ENCODE measurements at places on chromosomes 1 and 21.
A peak's percentile ranks its signal among the peaks of the same experiment; 100 is the strongest.

GRCh38 chr1:212129781-212130180, 94.2 kb downstream of the DTL start:
- no peaks in the 10 kb centered on the region for H3K36me3 ChIP-seq
- no peak overlapping the region for H3K27ac ChIP-seq
- H3K4me3 ChIP-seq = no peak overlapping the region
- no peaks in the 10 kb centered on the region for H3K27me3 ChIP-seq

GRCh38 chr1:87462894-87463293, 134.2 kb downstream of the LMO4 start:
- H3K4me3 ChIP-seq = no peak overlapping the region
- H3K27me3 ChIP-seq = no peaks in the 10 kb centered on the region
- no peak overlapping the region for H3K27ac ChIP-seq
- peaks cover 5% of the 10 kb centered on the region for H3K4me1 ChIP-seq
- no peak for DNase-seq

GRCh38 chr1:210586771-210587170, 258.1 kb downstream of the HHAT start:
- H3K4me3 ChIP-seq = no peak overlapping the region
- H3K27ac ChIP-seq = no peak overlapping the region
- peaks cover 5% of the 10 kb centered on the region for H3K4me1 ChIP-seq
- no peak for DNase-seq
- no peaks in the 10 kb centered on the region for H3K27me3 ChIP-seq
- no peaks in the 10 kb centered on the region for H3K36me3 ChIP-seq

GRCh38 chr1:147086129-147086528, 86.1 kb downstream of the PRKAB2 start:
- H3K36me3 ChIP-seq = no peaks in the 10 kb centered on the region
- no peak overlapping the region for H3K4me3 ChIP-seq

- DNase-seq = no peak
- peaks cover 8% of the 10 kb centered on the region for H3K4me1 ChIP-seq
- no peak overlapping the region for H3K4me3 ChIP-seq
- H3K36me3 ChIP-seq = no peaks in the 10 kb centered on the region
- H3K27ac ChIP-seq = no peak overlapping the region
- no peaks in the 10 kb centered on the region for H3K27me3 ChIP-seq
These were observed 26.5 kb upstream of the LRRC8C start for GRCh38 chr1:89606227-89606980.

- H3K4me1 ChIP-seq = no peaks in the 10 kb centered on the region
- no peaks in the 10 kb centered on the region for H3K36me3 ChIP-seq
- peaks cover 51% of the 10 kb centered on the region for H3K27me3 ChIP-seq
- H3K4me3 ChIP-seq = no peak overlapping the region
- peak; percentile 55 for DNase-seq
These were observed 665 bp downstream of the DAB1 start for GRCh38 chr1:57423135-57423655.

- no peak overlapping the region for H3K27ac ChIP-seq
- H3K27me3 ChIP-seq = no peaks in the 10 kb centered on the region
- H3K36me3 ChIP-seq = no peaks in the 10 kb centered on the region
- no peak for DNase-seq
These were observed 692.1 kb upstream of the ZP4 start for GRCh38 chr1:238582816-238583215.

DNA sequence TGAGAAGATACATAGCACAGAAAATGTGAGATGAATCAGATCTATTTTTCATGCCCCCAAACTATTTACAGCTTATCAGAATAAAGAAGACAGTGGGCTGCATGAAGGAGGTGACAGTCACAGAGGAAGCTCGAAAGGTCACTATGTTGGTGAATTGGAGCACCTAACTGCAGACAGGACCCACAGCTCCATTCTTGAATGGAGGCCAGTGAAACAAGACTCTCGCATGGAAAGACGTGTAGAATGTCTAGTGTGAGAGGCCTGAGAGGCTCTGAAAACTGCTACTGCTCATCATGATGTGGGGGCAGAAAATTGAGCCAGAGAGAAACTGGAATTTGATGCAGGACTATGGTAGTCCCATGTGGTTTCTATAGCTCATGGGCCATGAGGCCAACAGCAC, 60.3 kb upstream of the CCDC190 start:
- no peaks in the 10 kb centered on the region for H3K36me3 ChIP-seq
- no peak for DNase-seq
- no peak overlapping the region for H3K27ac ChIP-seq
- no peaks in the 10 kb centered on the region for H3K27me3 ChIP-seq

DNA sequence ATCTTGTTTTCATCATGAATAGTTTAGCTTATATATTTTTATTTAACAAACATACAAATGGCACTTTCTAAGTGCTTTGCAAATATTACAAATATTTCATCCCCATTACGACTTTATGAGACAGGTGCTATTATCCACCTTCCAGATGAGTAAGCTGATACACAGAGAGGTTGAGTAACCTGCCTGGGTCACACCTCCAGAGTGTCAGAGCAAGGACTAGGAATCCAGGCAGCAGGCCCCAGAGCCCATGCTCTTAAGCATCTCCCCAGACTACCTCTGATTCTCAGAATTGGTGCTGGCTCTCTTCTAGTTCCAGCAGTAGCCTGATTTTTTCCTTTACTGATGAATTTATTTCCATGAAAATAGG, 40.0 kb downstream of the EPHB2 start:
- peak overlapping the region; percentile 82 for H3K27ac ChIP-seq
- H3K36me3 ChIP-seq = no peaks in the 10 kb centered on the region
- no peak overlapping the region for H3K4me3 ChIP-seq
- H3K4me1 ChIP-seq = peaks cover 39% of the 10 kb centered on the region
- DNase-seq = no peak

DNA sequence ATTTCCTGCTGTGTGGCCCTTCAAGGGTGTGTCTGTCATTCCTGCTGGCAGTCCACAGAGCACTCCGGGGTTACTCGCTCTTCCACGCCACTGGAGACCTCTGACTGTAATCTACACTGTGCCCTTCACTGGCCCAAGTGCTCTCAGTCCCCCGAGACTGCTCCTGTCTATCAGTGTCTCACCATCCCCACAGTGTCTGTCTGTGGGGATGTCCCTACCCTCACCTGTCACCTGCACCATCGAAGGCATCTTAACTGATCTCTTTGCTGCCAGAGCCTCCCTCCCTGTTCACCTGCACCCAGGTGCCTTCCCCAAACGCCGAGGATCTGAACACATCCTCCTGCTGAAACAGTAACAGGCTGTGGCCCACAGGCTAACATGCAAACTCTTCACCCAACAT, 136.7 kb downstream of the MATN1 start:
- H3K27me3 ChIP-seq = peaks cover 42% of the 10 kb centered on the region
- no peaks in the 10 kb centered on the region for H3K36me3 ChIP-seq

GRCh38 chr1:180854456-180854855, 58.2 kb upstream of the KIAA1614 start:
- no peak for DNase-seq
- H3K27me3 ChIP-seq = no peaks in the 10 kb centered on the region

GRCh38 chr1:100349246-100349645, 3.1 kb upstream of the CDC14A start:
- H3K4me1 ChIP-seq = peaks cover 18% of the 10 kb centered on the region
- no peak for DNase-seq
- no peak overlapping the region for H3K27ac ChIP-seq
- H3K4me3 ChIP-seq = no peak overlapping the region
- H3K27me3 ChIP-seq = no peaks in the 10 kb centered on the region

DNA sequence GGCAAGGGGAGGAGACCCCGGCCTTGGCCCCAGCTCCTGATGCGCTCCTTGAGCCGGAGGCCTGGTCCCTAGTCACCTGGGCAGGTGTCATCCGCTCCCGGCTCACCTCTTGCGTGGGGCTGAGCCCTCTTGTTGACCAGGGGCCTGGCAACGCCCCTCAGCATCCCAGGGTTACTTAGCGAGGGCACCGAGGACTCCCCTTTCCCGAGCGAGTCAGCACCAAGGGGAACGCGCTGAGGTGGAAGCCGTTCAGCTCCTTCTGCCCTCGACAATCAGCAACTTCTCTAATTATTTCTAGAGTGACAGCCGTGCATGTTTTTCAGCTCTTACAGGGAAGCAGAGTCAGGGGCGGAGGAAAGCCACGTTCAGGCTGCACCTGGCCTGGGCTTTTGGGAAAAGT, 522 bp downstream of the SLC45A1 start:
- H3K27me3 ChIP-seq = no peaks in the 10 kb centered on the region
- H3K36me3 ChIP-seq = no peaks in the 10 kb centered on the region
- DNase-seq = no peak
- peak overlapping the region; percentile 49 for H3K4me3 ChIP-seq
- H3K4me1 ChIP-seq = peaks cover 6% of the 10 kb centered on the region

GRCh38 chr1:90823686-90824085, 106.6 kb upstream of the BARHL2 start:
- H3K27me3 ChIP-seq = no peaks in the 10 kb centered on the region
- no peaks in the 10 kb centered on the region for H3K36me3 ChIP-seq
- H3K4me3 ChIP-seq = no peak overlapping the region
- no peak overlapping the region for H3K27ac ChIP-seq
- no peak for DNase-seq

DNA sequence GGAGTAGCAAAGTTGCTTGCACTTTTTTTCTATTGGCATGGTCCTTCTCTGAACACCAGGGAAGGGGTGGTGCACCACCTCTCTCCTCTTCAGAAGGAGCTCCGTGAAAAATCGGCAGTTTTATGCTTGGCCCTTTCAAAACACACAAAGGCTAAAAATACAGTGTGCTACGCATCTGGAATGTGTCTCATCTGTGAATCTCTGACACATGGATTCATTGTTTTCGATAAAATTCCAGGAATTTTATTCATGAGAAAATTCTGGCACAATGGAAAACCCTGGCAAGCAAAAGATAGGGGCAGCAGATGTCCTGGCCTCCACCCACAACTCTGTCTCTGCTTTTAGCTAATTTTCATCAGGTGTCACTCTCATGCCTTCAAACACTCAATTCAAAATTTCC, 42.9 kb downstream of the ERG start:
- no peak for DNase-seq
- peaks cover 13% of the 10 kb centered on the region for H3K4me1 ChIP-seq
- H3K27ac ChIP-seq = no peak overlapping the region
- H3K4me3 ChIP-seq = no peak overlapping the region
- H3K36me3 ChIP-seq = no peaks in the 10 kb centered on the region

DNA sequence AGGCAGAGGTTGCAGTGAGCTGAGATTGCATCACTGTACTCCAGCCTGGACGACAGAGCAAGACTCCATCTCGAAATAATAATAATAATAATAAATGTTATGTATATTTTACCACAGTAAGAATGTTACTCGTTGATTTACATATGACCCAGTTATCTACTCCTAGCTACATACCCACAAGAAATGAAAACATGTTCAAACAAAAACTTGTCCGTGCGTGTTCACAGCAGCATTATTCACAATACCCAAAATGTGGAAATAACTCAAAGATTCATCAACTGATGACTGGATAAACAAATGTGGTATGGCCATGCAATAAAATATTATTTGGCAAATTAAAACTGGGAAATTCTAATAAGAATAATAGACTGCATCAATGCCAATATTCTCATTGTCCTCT, 31.7 kb upstream of the ENSA start:
- H3K4me3 ChIP-seq = no peak overlapping the region
- no peak for DNase-seq
- H3K36me3 ChIP-seq = no peaks in the 10 kb centered on the region

DNA sequence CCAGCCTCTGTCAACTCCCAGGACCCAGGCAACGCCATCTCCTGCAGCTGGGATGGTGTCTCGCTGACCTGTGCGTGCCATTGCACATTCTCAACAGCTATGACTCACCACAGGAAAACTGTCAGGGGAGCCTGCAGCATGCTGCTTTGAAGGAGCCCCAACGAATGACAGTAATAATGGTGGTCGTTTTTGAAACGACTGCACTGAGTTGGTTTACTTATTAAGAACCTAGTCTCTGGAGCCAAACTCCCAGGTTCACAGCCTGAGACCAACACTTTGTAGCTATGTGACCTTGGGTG, 21.6 kb downstream of the TCEA3 start:
- H3K27me3 ChIP-seq = no peaks in the 10 kb centered on the region
- no peak for DNase-seq
- no peaks in the 10 kb centered on the region for H3K36me3 ChIP-seq
- H3K4me1 ChIP-seq = peaks cover 17% of the 10 kb centered on the region
- no peak overlapping the region for H3K4me3 ChIP-seq
- peak overlapping the region; percentile 49 for H3K27ac ChIP-seq

GRCh38 chr1:215986401-215986800, 419.3 kb downstream of the KCTD3 start:
- H3K36me3 ChIP-seq = no peaks in the 10 kb centered on the region
- no peaks in the 10 kb centered on the region for H3K4me1 ChIP-seq
- no peaks in the 10 kb centered on the region for H3K27me3 ChIP-seq
- no peak overlapping the region for H3K4me3 ChIP-seq
- no peak for DNase-seq

DNA sequence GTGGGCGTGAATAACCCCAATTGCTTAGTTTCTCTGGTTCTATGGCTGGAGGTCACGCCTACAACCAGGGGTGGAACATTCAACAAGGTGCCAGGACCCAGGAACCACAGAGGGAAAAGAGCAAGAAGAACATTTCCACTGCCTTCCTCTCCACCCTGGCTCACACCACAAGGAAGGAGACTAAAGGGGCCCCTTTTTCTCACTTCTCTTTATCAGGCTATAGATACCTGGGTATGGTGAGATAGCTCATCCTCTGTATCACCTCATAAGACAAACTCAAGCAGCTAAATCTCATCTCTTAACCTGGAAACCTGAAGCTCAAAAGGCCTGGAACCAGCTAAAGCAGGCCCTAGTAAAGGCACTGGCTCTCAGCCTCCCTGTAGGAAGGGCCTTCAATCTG, 438.8 kb upstream of the OLFM3 start:
- H3K27me3 ChIP-seq = no peaks in the 10 kb centered on the region
- H3K4me3 ChIP-seq = no peak overlapping the region
- no peaks in the 10 kb centered on the region for H3K4me1 ChIP-seq
- no peak for DNase-seq
- no peaks in the 10 kb centered on the region for H3K36me3 ChIP-seq
- no peak overlapping the region for H3K27ac ChIP-seq

DNA sequence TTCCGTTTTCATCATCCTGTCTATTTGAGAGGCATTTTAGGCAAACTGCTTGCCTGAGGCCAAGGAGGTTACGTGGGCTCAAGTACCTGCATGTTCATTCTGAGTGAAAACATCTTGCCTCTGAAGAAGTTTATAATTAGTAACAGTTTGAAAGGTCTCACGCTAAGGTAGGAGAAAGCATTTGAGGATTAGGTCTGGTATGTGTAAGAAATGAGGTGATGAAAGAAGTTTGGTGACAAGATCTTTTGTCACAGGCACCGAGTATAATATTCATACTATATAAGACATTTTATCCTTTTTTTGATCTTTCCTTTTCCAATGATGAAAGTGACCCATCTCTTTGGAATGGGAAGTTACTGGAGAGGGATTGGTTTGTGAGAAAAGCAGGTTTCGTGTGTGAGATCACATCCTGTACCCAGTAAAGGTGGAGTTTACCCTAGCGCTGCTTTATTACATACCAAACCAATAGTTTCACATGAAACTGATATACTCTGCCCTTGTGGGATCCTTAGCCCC, 98.7 kb upstream of the PDC start:
- no peak overlapping the region for H3K4me3 ChIP-seq
- no peak for DNase-seq
- H3K4me1 ChIP-seq = no peaks in the 10 kb centered on the region
- no peaks in the 10 kb centered on the region for H3K27me3 ChIP-seq
- H3K36me3 ChIP-seq = no peaks in the 10 kb centered on the region
- H3K27ac ChIP-seq = no peak overlapping the region

GRCh38 chr21:39788383-39788782, 43.4 kb downstream of the IGSF5 start:
- peaks cover 3% of the 10 kb centered on the region for H3K4me1 ChIP-seq
- peak; percentile 84 for DNase-seq
- H3K27ac ChIP-seq = no peak overlapping the region
- no peaks in the 10 kb centered on the region for H3K27me3 ChIP-seq
- H3K36me3 ChIP-seq = no peaks in the 10 kb centered on the region
- H3K4me3 ChIP-seq = no peak overlapping the region

Measured in left lung (tissue), 14 donors.